ENCODE measurements at places on chromosomes 1 and 21. TPM values are rescaled to one million over a fixed set of nuclear protein-coding genes. Genes with fewer than 3 reads are reported as not detected.

AP4B1 gene
- 13.6 TPM for polyA plus RNA-seq

TRAPPC10 gene
- 31.7 TPM for polyA plus RNA-seq

ZNF593OS gene
- polyA plus RNA-seq: 0.96 TPM

TEDDM1 gene
- not detected for polyA plus RNA-seq

KIF2C gene
- 0.23 TPM for polyA plus RNA-seq

MPL gene
- polyA plus RNA-seq: not detected

TENT5C gene
- polyA plus RNA-seq: 69.1 TPM

ADAMTS1 gene
- not detected for polyA plus RNA-seq

KMO gene
- 50.8 TPM for polyA plus RNA-seq

PRDM16 gene
- polyA plus RNA-seq: not detected

LCE1F gene
- not detected for polyA plus RNA-seq

TMEM79 gene
- polyA plus RNA-seq: 8.3 TPM

ELAPOR1 gene
- 0.62 TPM for polyA plus RNA-seq

ADSS2 gene
- polyA plus RNA-seq: 28.9 TPM

RYR2 gene
- not detected for polyA plus RNA-seq

FCRL1 gene
- 743 TPM for polyA plus RNA-seq

ANGPTL3 gene
- polyA plus RNA-seq: not detected

NT5C1A gene
- polyA plus RNA-seq: not detected

SPRR2G gene
- not detected for polyA plus RNA-seq

TDRD10 gene
- polyA plus RNA-seq: not detected

STX12 gene
- 17.1 TPM for polyA plus RNA-seq

PRR9 gene
- polyA plus RNA-seq: not detected

UTS2 gene
- polyA plus RNA-seq: not detected

CD84 gene
- polyA plus RNA-seq: 12.8 TPM

TIAM1 gene
- 0.09 TPM for polyA plus RNA-seq

PTPRU gene
- not detected for polyA plus RNA-seq

GPR161 gene
- polyA plus RNA-seq: 0.19 TPM

KRTAP22-2 gene
- not detected for polyA plus RNA-seq

CBR1 gene
- 44.6 TPM for polyA plus RNA-seq

OR2L8 gene
- polyA plus RNA-seq: 0.51 TPM

SLC25A34 gene
- polyA plus RNA-seq: not detected

AMY2A gene
- polyA plus RNA-seq: not detected

Measured in naive B cell (primary cell).